Urinary bladder (tissue), 4 donors: ENCODE measurements at places on chromosomes 3 and 15.

- DNase-seq, result no peak
These were observed 50.3 kb downstream of the PSMD6 start for GRCh38 chr3:63972987-63973386.

- no peak for DNase-seq
These were observed 77.0 kb downstream of the PLCL2 start for GRCh38 chr3:16961621-16962205.

DNA sequence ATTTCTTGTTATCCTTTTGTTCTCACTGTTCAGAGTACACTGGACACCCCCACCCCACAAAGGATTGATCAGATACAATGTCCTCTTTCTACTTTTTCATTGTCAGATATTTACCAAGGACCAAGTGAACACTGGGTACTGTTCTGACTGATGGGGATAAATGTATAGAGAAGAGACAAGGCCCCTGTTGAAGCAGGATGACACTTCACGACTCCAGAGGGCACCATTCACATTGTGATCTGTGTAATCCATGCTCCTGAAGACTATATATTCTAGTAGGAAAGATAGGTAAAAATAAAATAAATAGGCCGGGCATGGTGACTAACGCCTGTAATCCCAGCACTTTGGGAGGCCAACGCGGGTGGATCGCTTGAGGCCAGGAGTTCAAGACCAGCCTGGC is 7.2 kb upstream of the CRYGS start:
- DNase-seq, result no peak

DNA sequence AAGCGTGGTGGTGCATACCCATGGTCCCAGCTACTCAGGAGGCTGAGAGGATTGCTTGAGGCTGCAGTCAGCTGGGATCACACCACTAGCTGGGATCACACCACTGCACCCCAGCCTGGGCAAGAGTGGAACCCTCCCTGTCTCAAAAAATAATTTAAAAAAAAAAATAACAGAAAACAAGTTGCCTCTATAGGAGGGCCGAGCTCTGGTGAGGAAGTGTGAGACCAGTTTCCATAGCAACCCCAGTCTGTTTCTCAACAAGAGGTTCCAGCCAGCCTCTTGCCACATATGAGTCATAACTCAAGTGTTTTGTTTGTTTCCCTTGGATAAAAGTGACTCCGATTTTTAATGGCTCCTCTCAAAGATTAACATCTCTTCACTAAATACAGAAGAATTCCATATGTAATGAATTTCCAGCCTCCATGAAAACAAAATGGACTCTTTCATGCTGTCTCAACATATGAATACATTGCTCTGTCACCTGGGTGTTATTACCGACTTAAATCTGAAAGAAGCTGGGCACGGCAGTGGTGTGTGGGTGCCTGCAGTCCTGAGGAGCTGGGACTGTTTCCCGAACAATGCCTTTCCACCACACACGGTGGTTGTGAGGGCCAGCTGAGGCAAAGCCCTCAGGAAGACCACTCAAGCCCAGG is 19.7 kb downstream of the TMEM43 start:
- peak; percentile 93 for DNase-seq

- DNase-seq, result no peak
These were observed 11.9 kb downstream of the ABHD6 start for GRCh38 chr3:58249358-58250092.

GRCh38 chr3:143811602-143812001 is 36.7 kb downstream of the SLC9A9 start:
- no peak for DNase-seq

DNA sequence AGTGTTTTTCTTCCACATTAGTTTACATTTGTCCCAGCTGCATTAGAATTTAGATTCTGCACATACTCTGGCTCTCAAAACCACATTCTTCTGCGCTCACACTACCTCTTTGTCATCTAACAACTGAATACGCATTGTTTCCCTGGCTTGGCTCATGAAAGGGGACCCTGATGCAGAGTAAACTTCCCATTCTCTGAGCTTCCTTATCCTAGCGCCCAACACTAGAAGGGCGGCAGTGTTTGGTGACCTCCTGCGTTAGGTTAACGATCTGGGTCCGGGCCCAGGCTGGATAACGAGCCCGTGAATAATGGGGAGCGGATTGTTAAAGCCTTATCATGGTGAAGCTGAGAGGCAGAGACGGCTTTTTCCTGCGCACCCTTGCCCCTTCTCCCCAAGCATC is 63.9 kb downstream of the ETV5 start:
- DNase-seq, result peak; percentile 4

GRCh38 chr15:61654918-61655317 is 405.3 kb downstream of the VPS13C start:
- DNase-seq, result no peak

DNA sequence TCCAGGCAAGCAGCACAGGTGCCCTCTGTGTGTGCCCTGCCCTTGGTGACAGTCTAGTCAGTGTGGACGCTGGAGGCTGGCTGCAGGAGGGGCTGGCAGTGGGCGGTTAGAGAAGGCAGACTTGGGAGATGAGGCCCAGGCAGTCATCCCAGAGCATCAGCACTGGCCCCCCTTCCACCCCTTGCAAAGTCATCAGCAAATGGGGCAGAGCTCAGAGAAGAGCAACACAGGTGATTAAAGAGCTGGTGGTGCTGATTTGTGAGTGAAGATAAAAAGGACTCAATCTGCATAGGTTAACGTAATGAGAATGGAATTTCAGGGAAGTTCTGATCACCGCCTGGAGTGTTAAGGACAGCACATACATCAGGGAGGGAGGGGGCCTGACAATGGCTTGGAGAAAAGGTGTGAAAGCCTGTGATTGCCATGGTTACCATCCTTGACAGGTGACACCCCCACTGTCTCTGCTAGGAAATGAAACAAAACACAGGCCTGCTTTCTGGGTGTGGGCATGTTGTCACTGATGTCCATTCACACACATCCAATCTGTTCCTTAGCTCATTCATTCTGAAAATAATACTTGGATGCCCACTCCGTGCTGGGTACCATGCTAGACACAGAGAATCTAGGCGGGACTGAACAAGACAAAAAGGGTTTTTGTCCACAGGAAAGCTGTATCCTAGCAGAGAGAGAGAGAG is 269.6 kb upstream of the ST8SIA2 start:
- no peak for DNase-seq

- DNase-seq, result no peak
These were observed 54.5 kb downstream of the OSBPL10 start for GRCh38 chr3:31926543-31926942.

- no peak for DNase-seq
These were observed 15.6 kb downstream of the CLEC3B start for GRCh38 chr3:45041666-45042065.

DNA sequence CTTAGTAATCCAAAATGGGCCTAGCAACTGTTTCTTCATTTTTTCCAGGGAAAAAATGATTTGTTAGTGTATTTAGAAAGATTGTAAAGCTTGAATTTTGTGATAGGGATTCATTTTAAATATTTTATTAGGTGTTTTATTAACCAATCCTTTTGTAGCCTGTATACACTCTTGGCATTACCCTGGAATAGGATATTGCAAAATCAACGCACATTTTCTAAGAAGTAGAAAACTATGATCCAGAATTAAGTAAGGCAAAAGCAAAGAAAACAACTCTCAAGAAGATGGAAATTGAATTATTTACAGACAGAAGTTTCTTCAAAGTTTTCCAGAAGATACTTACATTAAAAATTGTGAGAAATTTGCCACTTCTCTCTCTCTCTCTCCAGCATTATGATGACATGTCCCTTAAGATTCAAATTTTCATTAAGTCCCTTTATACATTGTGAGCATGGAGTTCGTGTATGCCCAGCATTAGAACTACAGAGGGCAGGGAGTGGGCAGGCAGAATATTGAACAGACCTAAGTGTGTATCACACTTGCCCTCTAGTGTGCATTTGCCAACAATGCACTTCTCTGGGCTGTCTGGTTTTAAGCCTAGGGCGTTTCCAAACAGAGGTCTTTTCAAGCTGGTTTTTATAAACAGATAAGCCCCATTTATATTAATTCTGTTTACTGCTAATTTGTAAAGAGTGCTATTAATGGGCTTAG is 28.5 kb upstream of the CMSS1 start:
- DNase-seq, result no peak

DNA sequence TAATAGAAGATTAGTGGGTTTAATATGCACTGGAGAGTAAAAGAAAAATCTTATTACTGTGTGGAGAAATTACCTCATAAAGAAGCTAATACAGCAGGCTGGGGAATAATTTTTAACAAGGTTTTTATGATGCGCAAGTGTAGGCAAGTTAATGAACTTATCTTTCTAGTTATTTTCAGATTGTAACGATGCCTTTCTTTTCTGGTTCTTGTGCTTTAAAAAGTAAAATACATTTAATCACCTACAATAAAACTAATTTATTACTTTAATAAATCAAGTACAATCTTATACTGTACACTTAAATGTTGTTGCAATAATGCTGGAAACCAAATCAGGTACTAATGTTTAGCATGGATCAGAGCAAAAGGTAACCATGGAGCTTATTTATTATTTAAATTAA is 266.6 kb downstream of the ZIC1 start:
- DNase-seq, result no peak

- no peak for DNase-seq
These were observed 55.4 kb upstream of the LARS2 start for GRCh38 chr3:45332901-45333407.

GRCh38 chr3:70097084-70097483 is 97.6 kb downstream of the SAMMSON start:
- no peak for DNase-seq

- no peak for DNase-seq
These were observed 30.9 kb downstream of the UBE2E1 start for GRCh38 chr3:23836536-23837230.

DNA sequence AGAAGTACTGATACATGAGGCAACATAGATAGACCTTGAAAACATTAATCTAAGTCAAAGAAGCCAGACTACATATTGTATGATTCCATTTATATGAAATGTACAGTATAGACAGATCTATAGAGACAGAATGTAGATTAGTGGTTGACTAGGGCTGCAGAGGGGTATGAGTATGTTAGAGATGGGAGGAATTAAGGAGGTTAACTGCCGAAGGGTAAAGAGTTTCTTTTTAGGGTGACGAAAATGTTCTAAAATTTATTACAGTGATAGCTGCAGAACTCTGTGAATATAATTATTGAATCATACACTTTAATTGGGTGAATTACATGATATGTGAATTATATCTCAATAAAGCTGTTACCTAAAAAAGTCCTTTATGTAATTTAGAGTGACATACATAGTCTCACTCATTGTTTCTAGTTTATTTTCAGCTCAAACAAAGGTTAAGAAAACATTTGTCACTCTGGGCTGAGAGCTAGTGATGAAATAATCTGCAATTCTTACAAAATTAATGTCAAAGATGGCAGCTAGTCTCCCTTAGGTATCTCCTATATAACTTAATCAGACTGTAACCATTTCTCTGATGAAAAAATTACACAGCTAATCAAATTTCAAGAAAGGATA is 61.4 kb downstream of the DENND4A start:
- DNase-seq, result no peak

- no peak for DNase-seq
These were observed 84.9 kb downstream of the TBC1D2B start for GRCh38 chr15:77992356-77993222.

DNA sequence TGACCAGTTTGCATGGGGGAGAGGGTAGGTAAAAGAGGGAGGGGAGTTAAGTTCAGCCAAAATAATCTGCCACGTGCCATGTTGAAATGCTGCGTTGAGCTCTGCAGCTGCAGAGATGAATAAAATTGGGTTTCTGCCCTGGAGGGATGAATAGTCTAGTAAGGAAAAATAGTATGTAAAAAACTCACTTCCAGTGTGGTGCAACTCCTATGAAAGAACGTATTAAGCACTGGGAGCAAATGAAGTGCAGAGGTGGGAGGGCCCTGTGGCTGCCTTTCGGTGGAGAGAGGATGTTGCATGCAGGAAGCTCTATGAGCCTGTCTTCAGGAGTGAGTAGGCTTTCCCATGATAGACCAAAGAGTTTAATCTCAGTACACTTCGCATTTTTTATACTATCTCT is 8.6 kb downstream of the CEP63 start:
- no peak for DNase-seq

DNA sequence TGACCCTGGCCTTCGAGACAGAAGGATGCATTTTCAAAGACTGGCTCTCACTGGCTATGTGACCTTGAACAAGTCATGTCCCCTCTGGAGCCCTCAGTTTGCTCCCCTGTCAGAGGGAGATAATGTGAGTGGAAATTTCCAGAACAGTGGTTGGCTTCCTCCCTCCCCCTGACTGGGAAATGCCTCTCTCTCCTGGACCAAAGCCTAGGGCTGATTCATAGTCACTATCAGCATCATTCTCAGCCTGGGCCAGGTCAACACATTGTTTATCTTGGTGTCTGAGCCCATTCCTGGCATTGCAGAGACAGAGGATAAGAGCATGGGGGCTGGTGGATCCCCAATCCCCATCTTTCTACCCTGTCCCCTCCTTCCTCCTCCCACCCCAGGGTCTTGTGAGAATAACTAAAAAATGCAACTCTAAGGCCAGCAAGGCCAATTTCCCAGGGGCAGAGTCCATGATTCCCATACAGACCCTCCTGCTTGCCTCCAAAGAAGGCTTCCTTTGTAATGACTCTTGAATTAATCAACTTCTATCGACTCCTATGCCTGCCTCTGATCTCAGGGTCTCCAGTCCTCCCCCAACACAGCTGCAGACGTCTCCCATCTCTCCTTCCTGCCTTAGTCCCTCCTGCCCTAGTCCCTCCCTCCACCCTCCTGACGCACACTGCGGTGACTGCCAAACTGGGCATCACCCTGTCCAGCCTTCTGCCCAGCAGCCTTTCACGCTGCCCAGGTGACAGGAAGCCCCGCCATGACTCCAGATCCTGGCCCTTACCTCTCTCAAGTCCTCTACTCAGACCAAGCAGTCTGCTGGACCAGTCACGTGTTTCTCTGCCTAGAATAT is 35.4 kb upstream of the CORO2B start:
- peak; percentile 7 for DNase-seq

GRCh38 chr3:23880703-23881339 is 36.0 kb downstream of the NKIRAS1 start:
- DNase-seq, result no peak

- no peak for DNase-seq
These were observed 93.2 kb upstream of the RNF7 start for GRCh38 chr3:141644931-141645330.

DNA sequence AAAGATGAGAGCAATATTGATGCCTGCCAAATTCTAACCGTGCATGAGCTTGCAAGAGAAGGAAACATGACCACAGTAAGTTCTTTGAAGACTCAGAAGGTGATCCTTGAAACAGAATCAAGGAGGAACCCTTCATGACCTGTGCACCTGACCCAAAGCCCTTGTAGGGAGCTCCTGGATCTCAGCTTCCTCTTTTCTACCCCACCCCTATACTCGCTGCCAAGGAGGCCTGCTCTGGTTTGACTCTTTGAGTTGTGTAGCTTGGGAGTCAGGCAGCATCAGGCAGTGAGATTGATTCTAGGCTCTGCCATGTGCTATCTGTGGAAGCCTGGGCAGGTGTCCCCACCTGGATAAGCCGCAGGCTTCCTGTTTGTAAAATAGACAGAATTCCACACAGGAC is 10.6 kb downstream of the TTC21A start:
- no peak for DNase-seq

DNA sequence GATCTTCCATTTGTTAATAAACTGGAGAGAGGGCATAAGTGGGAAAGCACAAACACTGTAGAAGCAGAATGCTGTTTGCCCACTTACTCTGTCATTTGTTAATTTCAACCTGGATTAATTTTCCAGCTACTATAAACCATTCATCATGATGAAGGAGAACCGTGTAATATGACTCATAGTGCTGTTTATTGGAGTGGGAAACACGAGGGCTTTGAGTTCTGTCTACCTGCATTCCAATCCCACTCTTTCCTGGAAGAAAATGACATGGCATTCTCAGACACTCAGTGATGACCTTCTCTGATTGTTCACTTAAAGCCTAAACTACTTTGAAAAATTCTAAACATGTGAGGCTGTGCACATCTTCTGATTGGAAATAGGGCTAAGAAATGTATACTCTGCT is 826.7 kb downstream of the AGBL1 start:
- no peak for DNase-seq
